ENCODE measurements at places on chromosomes 3 and 15.
A peak's percentile ranks its signal among the peaks of the same experiment; 100 is the strongest.

DNA sequence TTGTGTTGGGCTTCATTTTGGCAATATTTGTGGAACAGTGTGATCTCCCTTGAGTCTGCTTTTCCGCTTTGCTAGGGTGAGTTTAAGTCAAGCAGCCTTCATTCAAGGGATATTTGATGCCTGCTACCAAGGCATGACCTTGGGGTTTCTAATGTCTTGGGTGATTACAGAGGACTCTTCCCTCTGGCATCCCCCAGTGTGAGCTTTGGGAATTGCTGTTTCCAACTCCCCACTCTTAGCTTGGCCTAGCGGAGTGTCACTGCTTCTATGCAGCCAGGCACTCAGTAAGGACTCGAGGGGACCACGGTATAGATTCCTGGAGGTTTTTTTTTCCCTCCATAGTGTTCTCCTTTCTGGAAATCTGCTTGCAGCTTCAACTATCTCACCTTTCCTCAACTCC, 21.1 kb downstream of the GCNT3 start:
- no peak for DNase-seq

DNA sequence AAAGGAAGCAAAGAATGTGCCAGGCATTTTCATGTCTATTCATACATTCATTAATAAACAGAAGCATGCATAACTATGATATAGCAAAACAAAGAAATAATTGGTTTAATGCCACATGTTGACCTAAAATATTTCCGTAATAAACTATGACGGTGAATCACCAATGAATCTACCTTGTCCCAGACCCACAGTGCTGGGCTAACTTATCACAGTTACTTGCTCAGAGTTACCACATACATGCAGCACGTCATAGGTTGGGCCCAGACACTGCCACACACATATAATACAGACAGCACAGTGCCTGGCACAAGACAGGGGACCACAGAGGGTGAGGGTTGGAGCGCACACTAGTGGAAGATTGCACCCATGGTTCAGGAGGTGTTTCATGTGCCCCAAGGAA, 86.9 kb downstream of the ATP1B3 start:
- DNase-seq = no peak

DNA sequence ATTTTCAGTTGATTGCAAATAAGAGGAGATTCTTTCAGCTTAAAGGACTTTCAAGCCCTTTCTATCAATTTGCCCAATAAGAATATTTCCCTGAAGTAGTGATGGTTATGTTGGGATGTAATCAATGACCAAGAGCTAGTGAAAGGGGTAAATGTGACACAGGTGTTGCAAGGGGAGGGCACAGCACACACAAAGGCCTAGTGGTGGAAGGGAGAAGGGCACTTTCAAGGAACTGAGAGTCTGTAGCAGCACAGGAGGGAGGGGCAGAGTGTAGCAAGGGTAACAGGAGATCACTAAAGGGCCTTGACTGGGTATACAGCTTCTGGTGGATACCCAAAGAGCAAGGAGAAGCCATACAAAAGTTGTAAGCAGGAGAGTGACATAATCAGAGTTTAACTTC, 217.8 kb upstream of the ARHGEF26 start:
- DNase-seq = no peak

GRCh38 chr3:56997675-56998074, 62.8 kb upstream of the SPATA12 start:
- no peak for DNase-seq

- peak; percentile 61 for DNase-seq
These were observed 56.9 kb downstream of the LRCH3 start for GRCh38 chr3:197847866-197848401.

- DNase-seq = no peak
These were observed 116.5 kb upstream of the CMC1 start for GRCh38 chr3:28124882-28125281.

- no peak for DNase-seq
These were observed 16.9 kb downstream of the ICE2 start for GRCh38 chr15:60462027-60462426.

- no peak for DNase-seq
These were observed 162.3 kb upstream of the NR2E3 start for GRCh38 chr15:71648095-71648494.

DNA sequence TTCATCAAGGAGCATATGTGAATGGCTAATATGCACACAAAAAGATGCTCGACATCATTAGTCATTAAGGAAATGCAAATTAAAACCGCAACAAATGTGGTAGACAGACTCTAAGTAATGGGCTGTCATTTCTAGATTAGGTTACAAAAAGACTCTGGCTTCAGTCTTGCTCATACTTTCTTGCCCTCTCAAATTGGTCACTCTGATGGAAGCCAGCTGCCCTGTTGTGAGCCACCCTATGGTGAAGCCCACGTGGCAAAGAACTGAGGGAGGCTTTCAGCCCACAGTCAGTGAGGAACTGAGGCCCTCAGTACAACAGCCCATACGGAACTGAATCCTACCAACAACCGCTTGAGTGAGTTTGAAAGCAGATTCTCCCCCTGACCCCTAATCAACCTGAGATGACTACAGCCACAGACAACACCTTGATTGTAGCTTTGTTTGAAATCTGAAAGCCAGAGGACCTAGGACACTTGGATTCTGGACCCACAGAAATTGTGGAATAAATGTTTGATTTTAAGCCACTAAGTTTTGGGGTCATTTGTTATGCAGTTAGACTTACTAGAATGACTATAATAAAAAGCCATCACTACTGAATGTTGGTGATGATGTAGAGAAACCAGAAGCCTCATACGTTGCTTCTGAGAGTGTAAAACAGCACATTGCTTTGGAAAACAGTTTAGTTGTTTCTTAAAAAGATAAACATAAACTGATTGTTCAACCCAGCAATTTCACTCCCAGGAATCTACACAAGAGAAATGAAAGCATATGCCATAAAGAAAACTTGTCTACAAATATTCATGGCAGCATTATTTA, 45.7 kb downstream of the EHHADH start:
- no peak for DNase-seq

GRCh38 chr15:64688770-64689169, 86.6 kb downstream of the RBPMS2 start:
- no peak for DNase-seq

- no peak for DNase-seq
These were observed 277.9 kb upstream of the LMCD1 start for GRCh38 chr3:8223766-8224165.

GRCh38 chr15:99485153-99485961, 80.4 kb upstream of the MEF2A start:
- no peak for DNase-seq

GRCh38 chr3:152160350-152161011, 108.2 kb upstream of the MBNL1 start:
- no peak for DNase-seq

DNA sequence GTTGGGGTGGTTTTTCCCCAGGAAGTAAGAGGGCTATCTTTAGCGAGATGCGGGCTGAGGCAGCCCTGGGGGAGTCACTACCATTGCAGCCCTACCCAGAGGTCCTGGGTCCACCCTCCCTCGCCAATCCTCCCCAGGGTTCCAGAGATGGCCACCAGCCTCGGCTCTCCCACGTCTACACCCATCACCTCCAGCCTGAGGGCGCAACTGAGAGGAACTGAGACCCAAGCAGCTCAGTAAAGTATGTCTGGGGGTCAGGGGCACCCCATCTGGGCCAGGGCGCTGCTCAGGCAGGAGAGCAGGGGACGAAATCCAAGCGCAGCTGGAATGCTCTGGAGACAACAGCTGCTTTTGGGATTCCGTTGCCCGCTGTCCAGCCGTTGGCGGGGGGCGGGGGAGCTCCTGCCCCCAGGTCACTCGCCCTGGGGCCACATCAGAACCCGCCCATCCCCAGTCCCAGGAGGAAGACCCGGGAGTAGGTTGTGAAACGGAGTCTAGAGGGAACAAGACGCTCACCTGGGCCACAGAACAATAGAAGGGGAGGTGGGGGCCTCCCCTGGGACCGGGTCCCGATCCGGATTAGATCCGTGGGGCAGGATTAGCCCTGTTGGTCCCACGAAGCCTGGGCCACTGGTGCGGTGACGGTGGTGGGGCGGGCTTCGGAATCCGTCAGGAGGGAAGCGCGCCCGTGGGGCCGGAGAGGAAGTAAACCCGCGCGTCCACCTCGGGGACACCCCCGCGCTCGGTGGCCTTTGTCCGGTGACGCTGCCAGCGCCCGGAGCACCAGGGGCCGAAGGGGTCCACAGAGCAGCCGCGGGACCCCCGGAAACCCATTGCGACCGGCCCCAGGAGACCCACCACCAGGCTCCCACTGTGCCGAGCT, 1.4 kb upstream of the NDUFAF3 start:
- DNase-seq = peak; percentile 43

- no peak for DNase-seq
These were observed 44.6 kb upstream of the VILL start for GRCh38 chr3:37945807-37946530.

- no peak for DNase-seq
These were observed 113.3 kb upstream of the GBE1 start for GRCh38 chr3:81874738-81875137.

DNA sequence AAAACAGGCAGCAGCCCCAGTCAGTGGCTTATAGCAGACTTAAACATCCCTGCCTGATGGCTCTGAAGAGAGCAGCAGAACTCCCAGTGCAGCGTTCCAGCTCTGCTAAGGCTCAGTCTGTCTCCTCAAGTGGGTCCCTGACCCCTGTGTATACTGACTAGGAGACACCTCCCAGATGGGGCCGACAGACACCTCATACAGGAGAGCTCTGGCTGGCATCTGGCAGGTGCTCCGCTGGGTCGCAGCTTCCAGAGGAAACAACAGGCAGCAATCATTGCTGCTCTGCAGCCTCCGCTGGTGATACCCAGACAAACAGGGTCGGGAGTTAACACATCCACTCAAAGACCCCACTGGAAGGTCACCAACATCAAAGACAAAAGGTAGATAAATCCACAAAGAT, 93.5 kb downstream of the RFX7 start:
- DNase-seq = no peak

- no peak for DNase-seq
These were observed 113.1 kb upstream of the NECTIN3 start for GRCh38 chr3:110958313-110959147.

GRCh38 chr15:79942741-79943481, 28.1 kb downstream of the BCL2A1 start:
- DNase-seq = no peak

GRCh38 chr3:134613006-134613520, 37.8 kb downstream of the KY start:
- no peak for DNase-seq

DNA sequence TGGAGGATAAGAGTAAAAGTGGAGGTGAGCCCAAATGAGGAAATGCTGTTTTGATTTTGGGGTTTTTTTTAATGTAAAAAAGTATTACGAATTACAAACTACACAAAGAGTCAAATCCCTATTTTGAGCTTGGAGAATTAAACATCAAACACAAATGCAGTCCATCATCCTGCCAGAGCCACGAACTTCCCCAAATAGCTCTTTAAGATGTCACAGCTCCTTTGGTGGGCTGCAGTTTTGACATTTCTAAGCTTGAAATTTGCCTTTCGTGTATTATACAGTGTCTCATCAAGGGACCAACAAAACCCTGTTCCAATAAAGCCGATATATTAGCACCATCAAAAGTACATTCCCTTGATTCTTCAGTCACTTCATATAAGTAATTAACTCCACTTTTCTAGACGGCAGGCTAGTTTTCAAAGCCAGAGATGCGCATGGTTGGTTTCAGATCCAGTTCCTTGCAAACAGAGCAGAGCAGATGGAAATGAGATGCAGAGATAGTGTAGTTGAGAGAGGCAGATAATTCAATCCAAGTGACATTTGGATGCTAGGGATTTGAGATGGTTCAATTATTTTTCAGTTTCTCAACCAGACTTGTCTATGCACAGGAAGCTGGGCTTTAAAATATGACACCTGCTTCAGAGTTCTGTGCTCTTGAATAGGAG, 580.9 kb downstream of the EDEM1 start:
- DNase-seq = no peak

DNA sequence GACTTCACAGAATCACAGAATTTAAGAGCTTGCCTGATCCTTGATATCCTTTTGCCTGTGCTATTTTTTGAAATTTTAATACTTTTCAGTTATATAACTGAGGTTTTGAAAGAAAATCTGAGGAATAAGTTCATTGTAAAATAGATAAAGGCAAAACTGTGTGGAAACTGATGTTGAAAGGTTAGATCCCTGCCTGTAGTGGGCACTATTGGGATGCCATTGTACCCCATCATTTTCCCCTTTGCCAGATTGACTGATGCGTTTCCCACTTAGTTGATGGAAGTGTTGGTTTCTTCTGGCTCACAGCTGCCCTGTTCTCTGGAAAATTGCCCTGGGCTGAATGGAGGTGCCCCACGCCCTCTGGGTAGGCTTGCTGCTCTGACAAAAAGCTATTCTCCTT, 387.9 kb downstream of the RBMS3 start:
- DNase-seq = no peak

GRCh38 chr15:90560229-90560776, 30.6 kb downstream of the CRTC3 start:
- no peak for DNase-seq

DNA sequence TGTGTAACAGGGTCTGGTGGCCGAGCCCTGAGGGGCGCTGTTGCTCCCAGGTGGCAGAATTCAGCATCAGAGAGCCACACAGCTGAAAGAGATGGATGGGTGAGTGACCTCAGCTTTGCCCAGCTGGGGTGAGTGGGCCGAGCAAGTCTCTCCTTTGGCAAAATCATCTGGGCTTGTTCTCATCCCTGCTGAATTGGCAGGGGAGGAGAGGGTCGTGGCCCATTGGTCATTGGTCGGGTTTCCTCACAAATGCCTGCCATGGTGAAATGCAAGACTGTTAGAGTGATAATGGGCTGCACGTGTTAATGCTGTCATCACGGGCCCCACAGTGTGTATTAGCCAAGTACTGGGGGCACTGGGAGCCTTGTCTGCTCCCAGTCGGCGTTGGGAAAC, 15.9 kb downstream of the ABHD2 start:
- no peak for DNase-seq

GRCh38 chr3:188168186-188168585, 14.2 kb downstream of the LPP start:
- DNase-seq = no peak

DNA sequence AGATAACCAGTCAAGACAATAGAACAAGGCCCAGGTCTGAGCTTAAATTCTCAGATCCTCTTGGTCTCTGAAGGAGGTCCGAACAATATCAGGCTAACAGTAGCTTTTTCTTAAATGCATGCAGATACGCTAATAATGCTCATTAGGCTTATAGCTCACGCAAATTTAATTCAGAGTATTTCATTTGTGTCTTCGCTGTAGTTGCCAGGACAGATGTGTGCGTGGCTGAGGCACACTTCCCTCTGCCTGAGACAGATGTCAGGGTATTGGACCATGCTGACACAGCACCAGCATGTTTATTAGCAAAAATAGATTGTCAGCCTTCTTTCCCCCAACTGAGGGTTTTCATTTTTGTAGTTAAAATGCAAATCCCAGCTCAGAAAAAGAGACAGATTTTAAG, 102.9 kb upstream of the BFSP2 start:
- DNase-seq = no peak

GRCh38 chr3:40602778-40603385, 78.1 kb downstream of the ZNF621 start:
- DNase-seq = no peak

Data from activated CD4-positive, alpha-beta T cell treated with anti-CD3 and anti-CD28 coated beads, Interleukin-2, amount 10 ng/mL, durations not matched to agents 7 days and 5 days (primary cell).